Testis (tissue), 5 donors: ENCODE measurements at places on chromosomes 7 and 10.
A peak's percentile ranks its signal among the peaks of the same experiment; 100 is the strongest.

DNA sequence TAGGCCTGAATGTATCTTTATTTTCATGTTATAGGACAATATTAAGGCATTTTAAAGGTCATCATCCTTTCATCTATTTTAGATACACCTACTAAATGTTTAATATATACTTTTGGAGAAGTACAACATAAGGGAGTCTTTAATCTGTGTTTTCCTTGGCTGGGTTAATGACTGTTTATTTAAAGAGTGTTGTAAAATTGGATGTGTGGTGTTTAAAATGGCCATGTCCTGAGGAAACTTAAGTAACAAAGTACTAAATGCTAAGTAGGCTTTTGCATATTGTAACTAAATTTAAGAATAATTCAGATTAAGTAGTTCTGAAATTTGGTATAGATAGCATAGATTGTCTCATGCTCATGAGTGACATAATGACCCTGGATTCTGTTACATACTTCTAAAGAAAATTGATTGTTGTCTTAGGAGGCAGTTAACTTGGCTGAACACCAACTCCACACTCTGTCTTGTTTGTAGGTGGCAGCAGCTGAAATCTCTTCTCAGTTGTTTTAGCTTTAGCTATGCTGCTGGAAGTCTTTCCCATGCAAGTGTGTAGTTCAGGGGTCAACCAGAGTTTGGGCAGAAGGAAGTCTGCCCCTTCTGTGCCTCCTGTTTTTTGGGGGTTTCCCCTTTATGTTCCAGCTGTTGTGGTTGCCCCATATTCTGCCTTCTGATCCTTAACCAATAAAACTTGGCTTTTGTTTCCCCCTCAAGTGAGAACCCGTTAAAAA lies 29.2 kb downstream of the DLD start:
- DNase-seq: no peak

GRCh38 chr7:103772171-103772773 lies 217.2 kb downstream of the RELN start:
- DNase-seq: no peak

GRCh38 chr10:28060031-28060607 lies 61.2 kb upstream of the ODAD2 start:
- DNase-seq: no peak

DNA sequence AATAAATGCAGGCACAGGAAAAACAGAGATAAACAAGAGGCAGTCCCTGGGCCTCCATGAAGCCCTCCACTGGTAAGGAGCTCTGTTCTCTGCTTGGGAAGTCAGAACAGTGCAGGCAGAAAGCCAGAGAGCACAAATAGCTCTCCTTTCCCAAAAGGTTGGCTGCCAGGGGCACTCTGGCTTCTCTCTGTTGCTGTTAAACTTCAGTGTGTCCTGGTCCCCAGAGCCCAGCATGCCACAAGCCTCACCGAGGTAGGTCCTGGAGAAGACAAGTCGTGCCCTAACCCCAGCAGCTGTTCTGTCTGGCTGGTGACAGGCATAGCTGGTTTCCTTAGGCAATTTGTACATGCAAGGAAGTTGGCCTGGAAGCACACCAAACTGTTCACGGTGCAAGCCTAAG lies 17.3 kb downstream of the SLC16A12 start:
- DNase-seq: no peak

DNA sequence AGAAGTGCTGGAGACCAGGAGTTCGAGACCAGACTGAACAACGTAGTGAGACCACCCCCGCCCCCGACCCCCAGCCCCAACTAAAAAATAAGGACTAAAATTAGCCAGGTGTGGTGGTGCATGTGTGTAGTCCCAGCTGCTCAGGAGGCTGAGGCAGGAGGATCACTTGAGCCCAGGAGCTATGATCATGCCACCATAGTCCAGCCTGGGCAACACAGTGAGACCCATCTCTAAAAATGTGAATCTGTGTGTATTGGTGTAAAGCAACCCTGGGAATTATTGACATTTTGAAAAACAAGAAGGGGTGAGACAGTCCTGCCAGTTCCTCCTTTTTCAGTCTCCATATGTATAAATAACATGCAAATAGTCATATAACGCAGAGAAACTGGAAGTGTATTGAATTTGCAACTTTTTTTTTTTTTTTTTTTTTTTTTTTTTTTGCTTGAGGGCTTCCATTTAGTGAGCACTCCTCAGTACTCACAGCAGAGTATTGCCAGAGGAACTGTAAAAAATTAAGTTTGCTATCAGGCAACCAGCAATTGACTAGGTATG lies 3.4 kb upstream of the ITGB1 start:
- no peak for DNase-seq

GRCh38 chr7:34739651-34740300 lies 81.8 kb downstream of the NPSR1 start:
- no peak for DNase-seq

DNA sequence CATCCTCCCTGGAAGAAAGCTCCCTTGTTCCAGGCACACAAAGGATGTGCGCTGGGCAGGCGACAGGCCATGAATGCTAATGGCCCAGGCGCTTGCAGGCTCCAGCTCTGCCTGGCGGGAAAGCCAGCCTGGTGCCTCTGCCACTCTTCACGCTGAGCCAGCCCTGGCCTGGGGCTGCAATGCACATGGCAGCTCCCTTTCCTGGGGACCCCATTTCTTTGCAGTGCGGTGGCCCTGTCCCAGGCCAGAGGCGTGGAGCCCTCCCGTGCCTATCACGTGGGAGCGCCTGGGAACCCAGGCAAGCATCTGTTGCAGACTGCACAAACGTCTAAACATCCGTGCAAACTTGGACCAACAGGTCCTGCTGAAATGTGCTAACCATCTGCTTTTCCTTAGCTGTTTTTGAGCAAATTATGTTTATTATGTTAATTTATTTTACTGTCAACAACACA lies 152.1 kb upstream of the LYZL2 start:
- no peak for DNase-seq

DNA sequence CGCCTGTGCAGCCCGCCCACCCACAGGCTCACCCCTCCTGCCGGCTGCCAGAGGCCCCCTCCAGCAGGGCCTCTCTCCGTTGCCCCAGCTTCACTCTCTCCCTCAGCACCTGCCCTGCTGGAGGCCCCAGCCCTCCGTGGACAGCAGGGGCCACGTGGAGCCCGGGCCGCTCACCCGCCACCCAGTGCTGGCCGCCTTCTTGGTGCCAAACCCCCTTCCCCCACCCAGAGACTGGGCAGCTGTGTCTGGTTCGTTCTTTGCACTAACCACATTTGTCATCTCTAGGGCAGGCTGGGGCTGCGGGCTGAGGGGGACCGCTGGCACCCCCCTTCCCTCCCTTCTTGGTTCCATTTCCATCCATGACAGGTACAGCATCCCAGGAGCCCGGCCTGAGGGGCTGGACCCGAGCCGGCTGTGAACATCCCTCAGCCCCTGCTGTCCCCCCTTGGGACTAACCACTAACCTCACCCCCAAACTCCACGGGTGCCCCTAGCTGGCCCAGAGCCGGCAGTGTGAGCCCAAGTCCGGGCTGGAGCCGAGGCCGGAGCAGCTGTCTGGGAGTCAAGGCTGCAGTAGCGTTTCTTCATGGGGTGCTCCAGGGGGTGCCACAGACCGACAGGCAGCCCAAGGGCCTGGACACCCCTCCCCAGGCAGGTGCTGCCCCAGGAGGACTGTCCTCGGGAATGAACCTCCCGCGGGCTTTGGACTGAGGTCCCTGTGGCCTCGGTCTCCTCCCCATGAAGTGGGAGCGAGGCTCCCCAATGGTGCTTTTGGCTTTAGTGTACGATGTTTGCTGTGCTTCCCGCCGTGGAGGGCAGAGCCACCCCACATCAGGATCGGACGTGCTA lies 25.5 kb upstream of the AMZ1 start:
- no peak for DNase-seq

- peak; percentile 28 for DNase-seq
These were observed 59.7 kb upstream of the RAB11FIP2 start for GRCh38 chr10:118106426-118106825.

DNA sequence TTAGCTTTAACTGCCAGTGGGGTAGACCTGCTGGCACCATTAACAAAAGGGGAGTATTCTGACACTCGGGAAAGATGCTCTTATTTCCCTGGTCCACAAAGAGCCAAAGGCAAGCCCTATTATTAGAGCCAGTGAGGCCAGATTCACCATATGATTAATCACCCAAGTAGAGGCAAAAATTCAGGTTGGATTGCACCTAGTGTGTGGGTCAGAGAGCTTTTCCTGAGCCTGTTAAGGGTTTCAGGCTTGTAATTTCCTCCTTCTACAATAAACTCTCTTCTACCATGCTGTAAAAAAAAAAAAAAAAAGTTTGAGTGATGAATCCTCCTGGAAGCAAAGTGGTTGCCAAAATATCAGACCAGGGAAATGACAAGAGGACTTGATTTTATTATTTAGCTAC lies 163.5 kb downstream of the MBL2 start:
- no peak for DNase-seq

GRCh38 chr7:3722396-3722922 lies 421.4 kb downstream of the SDK1 start:
- DNase-seq: peak; percentile 56

DNA sequence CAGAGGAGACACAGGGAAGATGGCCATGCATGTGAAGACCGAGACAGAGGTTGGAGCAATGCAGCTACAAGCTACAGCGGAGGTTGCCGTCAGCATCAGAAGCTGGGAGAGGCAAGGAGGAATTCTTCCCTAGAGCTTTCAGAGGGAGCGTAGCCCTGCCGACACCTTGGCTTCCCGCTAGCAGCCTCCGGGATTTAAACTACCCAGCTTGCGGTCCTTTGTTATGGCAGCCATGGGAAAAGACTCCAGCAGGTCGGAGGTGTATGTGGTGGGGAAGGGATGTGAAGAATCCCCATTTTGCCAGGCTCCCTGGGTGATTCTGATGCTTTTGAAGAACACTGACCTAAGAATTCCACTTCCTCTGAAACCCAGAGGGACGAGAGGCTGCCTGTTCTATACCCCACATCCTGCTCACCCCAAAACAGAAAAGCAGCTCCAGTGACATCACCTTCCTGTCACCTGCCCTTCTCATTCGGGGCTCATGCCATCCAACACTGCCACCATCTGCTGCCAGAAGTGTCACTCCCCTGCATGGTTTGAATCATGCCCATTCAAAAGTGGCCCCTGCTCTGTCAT lies 3.3 kb upstream of the SEPHS1 start:
- no peak for DNase-seq

GRCh38 chr10:31215052-31215451 lies 104.0 kb upstream of the ZEB1 start:
- DNase-seq: no peak

DNA sequence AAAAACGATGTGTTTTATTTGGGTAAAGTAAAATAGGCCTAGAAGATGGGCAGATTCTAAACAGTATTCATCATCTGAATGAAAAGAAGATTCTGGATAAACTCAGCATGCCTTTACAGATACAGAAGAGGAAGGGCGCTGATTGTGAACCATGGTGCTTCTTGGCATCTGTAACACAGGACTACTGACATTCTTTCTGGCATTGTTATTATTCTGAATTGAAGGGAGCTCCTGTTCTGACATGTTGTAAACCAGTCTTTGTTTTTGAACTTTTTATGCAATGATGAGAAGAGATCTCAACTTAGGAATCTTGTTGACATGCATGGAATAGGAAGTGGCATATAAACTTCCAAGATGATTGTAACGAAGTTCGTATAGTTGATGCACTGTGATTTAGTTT lies 13.5 kb downstream of the RPA3 start:
- DNase-seq: no peak

DNA sequence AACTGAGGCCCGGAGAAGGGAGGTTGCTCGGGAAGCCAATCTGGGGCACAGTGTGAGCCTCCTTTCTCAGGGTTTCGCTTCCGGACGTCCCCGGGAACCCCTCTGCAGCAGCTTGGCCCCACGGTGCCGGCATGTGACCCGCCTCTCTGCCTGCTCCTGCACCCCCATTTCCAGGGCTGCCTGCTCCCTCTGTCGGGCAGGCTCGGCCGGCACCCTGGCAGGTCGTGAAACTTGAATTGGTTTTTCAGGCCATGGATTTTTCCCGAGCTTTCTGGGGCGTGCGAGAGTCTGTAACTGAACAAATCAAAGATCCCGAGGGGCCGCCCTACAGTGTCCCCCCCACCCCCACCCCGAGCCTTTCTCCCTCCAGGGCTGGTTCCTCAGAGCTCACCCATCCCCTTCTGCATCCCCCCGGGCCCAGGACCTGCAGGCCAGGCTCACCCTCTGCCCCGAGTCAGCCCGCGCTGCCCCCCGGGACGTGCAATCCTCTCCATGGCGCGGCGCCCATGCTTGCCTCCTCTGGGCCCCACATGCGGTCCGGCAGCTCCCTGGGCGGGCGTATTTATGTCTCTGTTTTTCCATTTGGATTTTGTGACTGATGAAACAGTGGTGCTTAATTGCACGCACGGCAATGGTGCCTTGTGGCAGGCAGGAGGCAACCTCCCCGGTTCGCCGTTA lies 58.1 kb downstream of the UNCX start:
- DNase-seq: no peak

DNA sequence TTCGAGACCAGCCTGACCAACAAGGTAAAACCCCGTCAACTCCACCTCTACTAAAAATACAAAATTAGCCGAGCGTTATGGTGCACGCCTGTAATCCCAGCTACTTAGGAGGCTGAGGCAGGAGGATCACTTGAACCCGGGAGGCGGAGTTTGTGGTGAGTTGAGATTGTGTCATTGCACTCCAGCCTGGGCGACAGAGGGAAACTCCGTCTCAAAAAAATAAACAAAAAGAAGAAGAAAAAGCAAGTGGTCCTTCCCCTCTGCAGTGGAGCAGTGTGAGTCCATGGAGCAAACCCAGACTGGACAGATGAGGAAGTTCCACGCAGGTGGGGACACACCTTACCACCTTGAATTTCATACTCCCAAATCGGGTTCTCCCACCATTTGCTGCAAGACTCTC lies 13.1 kb upstream of the SERPINE1 start:
- no peak for DNase-seq

DNA sequence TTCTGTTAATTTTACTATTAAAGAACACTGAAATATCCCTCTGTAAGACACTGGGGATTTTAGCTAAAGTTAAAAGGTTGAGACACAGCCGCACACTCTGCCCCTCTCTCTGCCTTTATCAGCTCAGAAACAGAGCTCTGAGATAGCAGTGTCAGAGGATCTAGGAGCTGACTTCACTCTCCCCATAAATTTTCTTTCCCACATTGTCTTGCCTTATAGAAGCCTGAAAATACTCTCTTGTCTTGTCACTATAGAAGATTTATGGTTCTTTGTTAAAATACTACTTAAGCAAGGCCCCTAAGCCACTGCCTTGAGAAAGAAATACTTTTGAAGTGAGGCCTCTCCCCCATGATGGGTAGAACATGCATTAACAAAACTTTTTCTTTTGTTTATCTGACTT lies 105.7 kb upstream of the C10orf90 start:
- DNase-seq: no peak

DNA sequence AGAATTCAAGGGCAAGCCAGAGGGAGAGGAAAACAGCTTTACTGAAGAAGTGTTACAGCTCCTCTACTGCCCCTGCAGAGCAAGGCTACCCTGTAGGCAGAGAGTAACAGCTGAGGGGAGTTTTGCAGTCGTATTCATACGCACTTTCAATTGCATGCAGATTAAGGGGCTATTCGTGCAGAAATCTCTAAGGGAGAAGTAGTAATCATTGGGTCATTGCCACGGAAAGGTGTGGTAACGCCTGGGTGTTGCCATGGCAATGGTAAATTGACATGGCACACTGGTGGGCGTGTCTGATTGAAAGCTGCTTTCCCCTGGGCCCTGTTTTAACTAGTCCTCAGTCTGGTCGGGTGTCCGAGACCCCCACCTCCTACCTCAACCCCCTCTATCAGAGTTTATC lies 227.2 kb downstream of the NSUN6 start:
- no peak for DNase-seq
